ENCODE measurements at places on chromosomes 3 and 15.

DNA sequence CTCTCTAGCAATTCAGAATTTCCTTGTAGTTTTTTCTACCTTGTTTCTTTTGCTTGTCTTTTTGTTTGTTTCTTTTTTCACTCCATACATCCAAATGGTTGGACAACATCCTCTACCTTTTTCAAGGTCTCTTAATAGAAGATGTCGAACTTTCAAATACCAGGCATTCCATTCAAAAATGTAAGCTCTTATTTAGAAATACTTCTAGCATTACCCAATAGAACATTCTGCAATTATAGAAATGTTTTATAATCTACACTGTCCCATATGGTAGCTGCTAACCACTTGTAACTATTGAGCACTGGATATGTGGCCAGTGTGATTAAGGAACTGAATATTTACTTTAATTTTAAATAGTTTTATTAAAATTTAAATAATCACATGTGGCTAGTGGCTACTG lies 196.2 kb upstream of the MRPL3 start:
- DNase-seq = no peak

DNA sequence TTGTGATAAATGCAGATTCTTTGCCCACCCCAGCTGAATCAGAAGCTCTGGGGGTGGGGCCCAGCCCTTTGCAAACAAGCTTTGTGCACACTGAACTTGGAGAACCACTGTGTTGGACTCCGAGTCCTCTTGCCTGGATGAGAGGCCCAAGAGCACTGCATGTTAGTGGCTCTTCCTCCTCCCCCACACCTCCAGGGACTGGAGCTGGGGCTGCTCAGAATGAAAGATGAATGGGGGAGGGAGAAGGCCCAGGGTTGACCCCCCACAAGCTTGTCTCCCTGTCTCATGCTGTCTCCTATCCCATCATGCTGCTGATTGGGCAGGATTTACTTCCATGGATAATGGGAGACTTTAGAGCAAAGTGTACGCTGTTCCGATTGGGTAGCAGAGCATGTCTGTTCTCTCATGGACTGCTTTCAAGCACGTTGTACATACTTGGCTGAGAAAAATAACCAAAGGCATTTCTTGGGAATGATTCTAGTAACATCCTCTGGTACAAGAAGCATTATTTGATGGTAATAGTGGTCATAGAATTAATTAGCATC lies 99.6 kb downstream of the PGPEP1L start:
- no peak for DNase-seq

GRCh38 chr15:85869124-85869523 lies 74.4 kb upstream of the KLHL25 start:
- DNase-seq = no peak

- no peak for DNase-seq
Observed at GRCh38 chr3:65653731-65654130, 385.0 kb downstream of the MAGI1 start.

Measured in cortex of kidney (tissue), 1 donor.